Uterine smooth muscle cell (primary cell): ENCODE measurements at places on chromosomes 3 and 15. TPM values are rescaled to one million over a fixed set of nuclear protein-coding genes. Genes with fewer than 3 reads are reported as not detected.

Gene GABRA5
- total RNA-seq = 0.50 TPM in 1 of 2 replicates, not detected in the other

Gene GABRB3
- 1.2 and 2.7 TPM in 2 replicates for total RNA-seq

Gene ATP8B4
- total RNA-seq = 2.1 and 9.9 TPM in 2 replicates

Gene PLAAT1
- 0.66 TPM in 1 of 2 replicates, not detected in the other for total RNA-seq
